ENCODE measurements at places on chromosomes 5 and 9.

- DNase-seq = no peak
Observed at GRCh38 chr5:83450967-83451248, 20.6 kb upstream of the VCAN start.

DNA sequence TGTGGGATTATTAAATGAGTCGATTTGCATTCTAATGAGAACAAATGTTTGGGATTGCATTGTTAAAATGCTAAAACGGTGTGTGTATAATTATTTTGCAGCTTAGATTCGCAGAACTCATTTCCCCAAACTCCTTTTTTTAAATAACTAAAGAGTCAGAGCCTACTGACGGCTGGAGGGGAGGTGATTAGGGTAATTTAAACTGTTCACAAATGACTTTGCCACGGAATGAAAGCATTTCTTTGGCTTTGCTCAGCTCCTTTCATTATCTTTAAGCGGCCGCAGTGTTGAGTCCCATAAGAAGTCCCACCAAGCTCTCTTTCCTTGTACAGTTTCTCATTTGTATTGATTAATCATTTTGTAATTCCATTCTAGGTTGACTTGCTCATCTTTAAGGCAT, 1632.8 kb downstream of the MAT2B start:
- no peak for DNase-seq

DNA sequence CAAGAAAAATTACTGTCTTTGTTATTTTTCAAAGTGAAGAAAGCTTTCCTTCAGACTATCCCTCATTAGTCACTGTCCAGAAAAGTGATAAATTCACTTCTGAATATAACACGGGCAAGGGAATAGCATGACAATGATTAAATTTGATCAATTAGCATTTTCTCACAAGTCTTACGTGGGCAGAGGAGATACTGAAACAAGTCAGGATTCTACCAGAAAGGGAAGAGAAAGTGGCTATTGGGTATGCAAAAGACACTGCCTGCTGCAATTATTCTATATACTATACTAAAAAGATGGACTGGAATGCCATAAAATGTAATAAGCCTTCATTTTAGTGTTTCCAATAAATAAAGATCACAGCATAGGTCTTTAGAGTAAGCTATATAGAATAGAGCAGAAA, 7.4 kb downstream of the COX7C start:
- DNase-seq = no peak

GRCh38 chr9:114229295-114229694, 74.0 kb downstream of the COL27A1 start:
- no peak for DNase-seq
